Foreskin melanocyte (primary cell): ENCODE measurements at places on chromosomes 16 and 17.

- no peak for DNase-seq
Measured at GRCh38 chr17:78753316-78754250, 28.5 kb downstream of the CYTH1 start.

DNA sequence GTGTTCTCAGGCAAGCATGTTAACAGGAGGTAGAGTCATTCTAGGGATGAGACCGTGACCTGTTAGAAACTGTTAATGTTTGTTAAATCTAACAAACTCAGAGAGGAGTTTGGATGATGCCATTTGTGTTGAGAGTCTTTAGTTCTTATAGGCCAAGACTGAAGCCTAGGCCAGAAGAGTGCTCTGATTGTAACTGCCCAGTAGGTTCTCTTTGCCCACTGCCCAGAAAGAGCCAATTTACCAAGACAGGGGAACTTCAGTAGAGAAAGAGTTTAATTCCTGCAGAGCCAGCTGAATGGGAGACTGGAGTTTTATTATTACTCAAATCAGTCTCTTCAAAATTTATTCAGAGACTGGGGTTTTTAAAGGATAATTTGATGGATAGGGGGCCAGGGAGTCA, 42.5 kb downstream of the ARHGAP44 start:
- DNase-seq: no peak

- no peak for DNase-seq
Measured at GRCh38 chr17:39648616-39649366, 11.8 kb downstream of the STARD3 start.

GRCh38 chr17:72705905-72706395, 386.5 kb downstream of the SLC39A11 start:
- DNase-seq: no peak

- no peak for DNase-seq
Measured at GRCh38 chr16:72043058-72043457, 11.2 kb upstream of the HP start.

DNA sequence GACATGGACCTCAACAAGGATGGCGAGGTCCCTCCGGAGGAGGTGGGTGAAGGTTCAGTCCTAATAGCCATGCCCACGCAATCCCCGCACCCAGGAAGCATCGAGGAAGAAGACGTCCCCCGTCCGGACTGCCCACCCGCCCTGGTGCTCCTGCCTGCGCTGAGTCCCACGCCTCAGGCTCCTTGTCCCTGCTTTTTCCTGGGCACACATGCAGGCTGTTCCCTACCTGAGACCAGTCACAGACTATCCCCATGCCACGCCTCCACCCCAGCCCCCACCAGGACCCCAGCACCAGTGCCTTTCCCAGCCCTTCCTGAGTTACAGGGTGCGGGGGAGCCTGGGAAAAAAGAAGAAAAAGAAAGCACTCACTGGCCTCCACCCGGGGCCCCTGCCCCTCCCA, 9.0 kb downstream of the FKBP10 start:
- no peak for DNase-seq

DNA sequence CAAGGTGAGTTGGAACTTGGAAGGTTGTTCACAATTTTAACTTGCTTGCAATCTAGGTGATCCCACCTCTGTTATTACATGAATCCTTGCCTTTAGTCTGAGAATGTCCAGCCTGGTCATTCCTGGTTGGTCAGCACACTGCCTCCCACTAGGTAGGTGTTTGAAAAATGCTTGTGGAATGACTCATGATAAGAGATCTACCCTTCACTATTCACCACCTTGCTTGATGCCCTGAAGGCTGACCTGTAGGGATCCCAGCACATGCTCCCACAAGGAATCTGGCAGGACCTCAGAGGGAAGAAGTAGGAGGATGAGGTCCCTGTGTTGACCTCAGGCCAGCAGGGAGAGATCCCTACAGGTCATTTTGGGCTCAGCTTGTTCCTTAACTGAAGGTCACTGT, 30.2 kb upstream of the ABCA3 start:
- DNase-seq: no peak

GRCh38 chr17:31549121-31549524, 157.6 kb downstream of the RAB11FIP4 start:
- peak; percentile 72 for DNase-seq

- DNase-seq: peak; percentile 69
Measured at GRCh38 chr16:79639576-79640311, 39.2 kb upstream of the MAF start.

DNA sequence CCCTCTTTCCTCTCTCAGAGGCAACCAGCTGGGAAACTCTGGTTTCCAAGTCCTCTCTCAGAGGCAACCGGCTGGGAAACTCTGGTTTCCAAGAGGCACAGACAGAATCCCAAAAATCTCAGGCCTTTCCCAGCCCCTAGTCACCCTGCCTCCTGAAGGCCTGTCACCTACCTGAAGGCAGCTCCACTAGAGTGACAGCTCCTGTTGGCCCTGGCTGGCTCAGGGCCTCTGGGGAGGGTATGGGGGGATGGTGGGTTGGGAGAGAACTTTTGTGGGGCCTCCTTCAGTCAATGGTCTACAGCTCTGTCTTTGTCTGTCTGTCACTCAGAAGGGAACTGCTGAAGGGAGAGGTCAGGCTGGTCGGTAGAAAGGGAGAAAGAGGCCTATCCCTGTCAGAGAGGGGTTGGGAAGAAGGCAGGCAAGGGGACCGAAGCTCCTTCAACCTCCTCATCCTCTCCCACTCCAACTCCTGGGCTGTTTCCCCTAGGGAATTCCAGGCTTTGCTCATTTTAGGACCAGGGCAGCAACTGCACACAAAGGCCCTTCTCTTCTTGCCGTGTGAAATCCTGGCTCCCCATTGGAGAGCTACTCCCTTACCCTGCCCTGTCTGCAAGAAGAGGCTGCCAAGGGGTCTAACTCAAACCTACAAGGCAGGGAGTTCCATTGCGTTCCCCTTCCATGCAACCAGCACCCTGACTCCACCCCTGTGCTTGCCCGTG, 23.6 kb downstream of the COPZ2 start:
- no peak for DNase-seq

DNA sequence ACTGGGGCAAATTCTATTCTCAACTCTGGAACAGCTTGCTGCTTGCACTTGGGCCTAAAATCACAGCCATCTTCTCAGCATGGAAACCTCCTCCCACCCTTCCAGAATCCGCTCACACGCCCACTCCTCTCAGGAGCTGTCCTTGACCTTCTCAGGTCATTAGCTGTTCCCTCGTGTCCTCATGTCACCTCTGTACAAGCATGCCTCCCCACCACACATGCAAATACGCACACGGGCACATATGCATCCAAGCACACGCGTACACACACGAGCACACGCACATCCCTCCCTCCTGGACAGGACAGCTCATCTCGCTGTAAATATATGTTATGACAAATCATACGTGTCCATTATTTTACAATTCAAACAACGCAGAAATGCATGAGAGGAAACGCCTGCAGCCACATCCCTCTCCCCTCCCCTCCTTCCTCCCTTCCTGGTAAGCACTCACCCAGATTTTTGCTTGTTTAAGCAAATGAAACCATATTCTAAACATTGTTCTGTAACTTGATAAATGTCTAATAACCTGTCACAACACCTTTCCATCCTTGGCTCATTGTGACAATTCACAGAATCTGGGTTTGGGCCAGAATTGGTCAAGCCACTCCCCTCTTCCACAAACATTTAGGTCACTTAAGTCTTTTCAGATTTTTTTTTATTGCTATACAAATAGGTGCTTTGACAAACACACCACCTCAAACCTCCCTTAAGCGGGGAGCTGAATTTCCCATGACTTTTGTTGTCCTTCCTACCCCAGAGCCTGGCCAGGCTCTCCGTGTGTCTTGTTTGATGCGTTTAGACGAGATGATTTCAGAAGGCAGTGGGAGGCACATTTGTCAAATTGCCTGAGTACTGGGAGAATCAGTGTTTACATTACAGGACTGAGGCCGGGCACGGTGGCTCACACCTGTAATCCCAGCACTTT, 41.7 kb downstream of the DNAH17 start:
- no peak for DNase-seq

- no peak for DNase-seq
Measured at GRCh38 chr16:64826374-64826773, 295.5 kb downstream of the CDH11 start.

GRCh38 chr17:29659155-29659554, 36.4 kb upstream of the CORO6 start:
- no peak for DNase-seq

- no peak for DNase-seq
Measured at GRCh38 chr17:77483128-77483598, 342.4 kb downstream of the SEC14L1 start.

DNA sequence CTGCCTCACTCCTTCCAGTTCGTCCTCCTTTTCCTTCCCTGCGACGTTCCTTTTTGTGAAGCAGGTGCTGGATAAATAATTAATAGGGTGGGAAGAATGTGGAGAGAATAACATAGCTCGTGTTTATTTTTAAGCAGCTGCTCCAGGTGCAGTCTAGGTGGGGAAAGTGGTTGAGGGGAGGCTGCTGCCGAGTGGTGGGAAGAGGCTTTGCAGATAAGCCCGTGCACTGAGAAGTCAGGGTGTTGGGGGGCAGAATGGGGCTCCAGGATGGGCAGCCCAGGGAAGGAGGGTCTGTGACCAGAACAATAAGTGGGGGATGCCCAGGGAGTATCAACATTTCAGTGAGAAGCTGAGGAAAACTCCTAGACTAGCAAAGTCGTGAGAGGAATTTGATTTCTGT, 300.5 kb downstream of the CPPED1 start:
- DNase-seq: no peak

- no peak for DNase-seq
Measured at GRCh38 chr17:29086628-29087332, 43.8 kb downstream of the PIPOX start.

GRCh38 chr17:38701504-38702165, 3.4 kb upstream of the MLLT6 start:
- peak; percentile 8 for DNase-seq

- no peak for DNase-seq
Measured at GRCh38 chr17:66715076-66715675, 119.7 kb upstream of the CACNG5 start.

- DNase-seq: no peak
Measured at GRCh38 chr17:64688481-64688880, 26.4 kb upstream of the SMURF2 start.

- DNase-seq: no peak
Measured at GRCh38 chr16:79997257-79997656, 396.7 kb upstream of the MAF start.

DNA sequence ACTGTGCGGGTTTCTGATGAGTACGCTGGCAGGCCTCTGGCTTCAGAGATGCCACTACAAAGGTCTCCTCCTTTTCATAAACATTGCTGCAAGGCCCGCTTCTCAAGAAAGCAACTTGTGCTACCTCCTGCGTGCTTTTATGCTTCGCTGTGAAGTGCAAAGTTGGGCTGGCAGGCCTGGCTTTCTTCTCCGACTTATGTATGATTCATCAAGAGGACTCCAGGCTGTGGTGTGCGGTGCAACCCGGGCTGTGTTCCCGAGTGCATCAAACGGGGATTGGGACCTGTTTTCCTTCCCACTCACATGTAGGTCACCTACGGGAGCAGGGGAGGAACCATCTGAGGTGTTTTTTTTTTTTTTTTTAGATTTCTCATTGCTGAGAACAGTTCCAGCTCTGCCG, 534.1 kb downstream of the WWOX start:
- DNase-seq: no peak

DNA sequence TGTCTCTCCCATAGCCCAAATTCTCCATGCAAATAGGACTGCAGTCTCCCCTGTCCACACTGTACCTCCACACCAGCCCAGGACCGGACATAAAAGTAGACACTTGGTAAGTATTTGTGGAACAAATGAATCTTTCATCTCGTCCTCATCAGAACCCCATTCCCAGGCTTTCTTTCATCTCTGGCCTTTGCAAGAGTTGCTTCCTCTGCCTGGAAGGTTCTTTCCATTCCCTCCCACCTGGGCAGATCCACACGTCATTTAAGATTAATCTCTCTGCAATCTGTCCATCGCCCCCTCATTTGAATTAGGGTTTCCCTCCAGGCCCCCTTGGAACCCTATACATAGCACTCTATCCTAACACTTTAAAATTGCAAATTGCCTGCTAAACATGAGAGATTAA, 3.9 kb upstream of the NXPH3 start:
- no peak for DNase-seq

GRCh38 chr16:89517128-89517527, 8.9 kb downstream of the SPG7 start:
- DNase-seq: no peak

DNA sequence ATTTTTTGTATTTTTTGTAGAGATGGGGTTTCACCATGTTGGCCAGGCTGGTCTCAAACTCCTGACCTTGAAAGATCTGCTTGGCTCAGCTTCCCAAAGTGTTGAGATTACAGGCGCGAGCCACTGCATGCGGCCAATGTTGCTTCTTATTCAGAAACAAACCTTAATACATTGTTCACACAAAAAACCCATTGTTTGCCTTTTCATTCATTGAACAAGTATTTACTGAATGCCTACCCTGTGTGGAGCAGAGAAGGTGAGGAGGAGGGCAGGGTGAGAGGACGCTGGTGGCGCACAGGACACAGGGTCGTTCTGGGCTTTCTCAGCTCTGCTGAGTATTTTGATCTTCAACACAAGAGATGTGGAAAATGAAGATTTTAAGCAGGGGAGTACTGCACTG, 8.0 kb upstream of the KRT23 start:
- DNase-seq: no peak

- DNase-seq: no peak
Measured at GRCh38 chr16:51407199-51407598, 256.1 kb upstream of the SALL1 start.

DNA sequence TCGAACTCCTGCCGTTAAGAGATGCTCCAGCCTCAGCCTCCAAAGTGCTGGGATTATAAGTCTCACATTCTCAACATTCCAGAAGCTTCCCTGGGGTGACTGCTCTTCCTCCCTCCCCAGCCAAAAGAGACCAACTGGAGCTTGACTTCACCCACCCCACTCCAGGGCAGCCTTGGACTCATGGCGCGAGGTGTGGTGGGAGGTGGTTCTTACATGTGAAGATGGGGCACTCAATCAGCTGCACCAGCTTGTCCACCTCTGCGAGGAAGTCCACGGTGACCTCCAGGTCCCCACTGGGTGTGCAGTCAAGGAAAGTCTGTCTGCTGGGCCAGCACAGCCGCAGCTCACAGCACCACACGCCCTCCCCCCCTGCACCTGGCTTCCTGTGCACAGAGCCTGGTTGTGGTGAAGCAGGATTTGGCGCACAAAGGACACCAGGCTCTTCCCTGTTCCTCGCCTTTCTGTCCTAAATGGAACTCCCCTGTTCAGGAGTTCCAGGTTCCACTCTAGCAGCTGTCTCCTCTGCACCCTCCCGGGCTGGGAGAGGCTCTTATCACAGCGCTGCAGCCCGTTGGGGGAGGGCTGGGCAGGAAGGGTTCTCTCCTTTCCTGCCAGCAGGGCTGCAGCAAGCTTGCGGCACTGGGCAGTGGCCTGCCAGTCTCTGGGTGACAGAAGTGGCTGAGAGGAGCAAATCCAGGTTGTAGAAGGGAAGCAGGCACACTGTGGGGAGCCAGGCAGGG, 9.6 kb upstream of the MTSS2 start:
- no peak for DNase-seq
